NCI-H526 (cell line): ENCODE measurements at places on chromosomes 5 and 9.

DNA sequence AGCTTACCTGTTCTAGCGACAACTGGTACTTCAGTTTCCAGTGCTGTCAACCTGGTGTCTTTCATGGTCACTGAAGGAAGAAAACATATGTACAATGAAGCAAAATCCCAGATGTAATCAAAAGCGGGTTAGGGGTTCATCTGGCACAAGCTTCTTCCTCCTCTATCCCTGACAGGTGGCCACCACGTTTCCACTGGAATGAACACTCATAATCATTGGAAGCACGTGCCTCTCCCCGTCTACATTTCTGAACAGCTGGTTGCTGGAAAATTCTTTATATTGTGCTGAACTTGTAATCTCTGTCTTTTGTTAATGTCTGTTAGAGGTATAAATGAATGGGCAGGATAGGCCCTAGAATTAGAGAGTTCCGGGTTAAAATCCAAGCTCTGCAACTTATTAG, 9.4 kb downstream of the TSC1 start:
- no peak for DNase-seq

DNA sequence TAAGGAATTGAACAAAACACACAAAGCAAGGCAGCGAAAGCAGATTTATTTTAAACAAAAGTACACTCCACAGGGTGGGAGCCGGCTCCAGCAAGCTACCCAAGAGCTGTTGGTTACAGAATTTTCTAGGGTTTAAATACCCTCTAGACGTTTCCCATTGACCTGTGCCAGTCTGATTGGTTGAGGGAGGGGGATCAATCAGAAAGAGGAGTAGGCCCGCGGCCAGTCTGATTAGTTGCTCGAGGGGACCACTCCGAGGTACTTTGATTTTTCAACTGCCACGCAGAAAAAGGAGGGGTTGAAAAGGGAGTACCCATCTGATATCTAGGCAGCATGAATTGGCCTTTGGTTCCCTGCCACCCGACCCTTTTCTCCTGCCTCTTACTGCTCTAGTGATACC, 998 bp downstream of the SRP19 start:
- DNase-seq = peak; percentile 1

DNA sequence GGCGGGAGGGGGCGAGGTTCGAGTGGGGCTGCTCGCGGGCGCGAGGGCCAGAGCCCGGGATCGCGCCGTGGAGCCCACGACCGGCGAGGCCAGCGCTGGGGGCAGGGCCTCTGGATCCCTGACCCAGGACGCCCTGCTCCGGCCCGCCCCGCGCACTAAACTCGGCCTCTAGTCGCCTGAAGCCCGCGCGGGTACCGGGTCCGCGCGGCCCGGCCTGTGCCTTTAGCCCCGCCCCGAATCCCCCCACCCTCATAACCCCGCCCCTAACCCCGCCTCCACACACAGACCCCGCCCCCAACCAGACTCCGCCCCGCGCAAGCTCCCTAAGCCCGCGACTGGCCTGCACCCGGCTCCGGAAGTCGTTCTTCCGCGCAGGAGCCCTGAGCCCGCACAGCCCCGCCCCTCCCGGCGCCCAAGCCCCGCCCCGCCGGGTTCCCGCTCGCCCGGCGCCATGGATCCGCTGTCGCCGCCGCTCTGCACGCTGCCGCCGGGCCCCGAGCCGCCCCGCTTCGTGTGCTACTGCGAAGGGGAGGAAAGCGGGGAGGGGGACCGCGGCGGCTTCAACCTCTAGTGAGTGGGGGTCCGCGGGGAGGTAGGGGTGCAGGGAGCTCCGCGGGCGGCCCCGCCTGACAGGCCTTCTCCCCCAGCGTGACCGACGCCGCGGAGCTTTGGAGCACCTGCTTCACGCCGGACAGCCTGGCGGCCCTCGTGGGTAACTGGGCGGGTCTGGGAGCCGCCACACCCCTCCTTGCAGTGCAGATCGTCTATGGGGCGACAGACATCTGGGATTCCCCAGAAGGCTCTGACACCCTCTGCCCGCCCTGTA, at the start of gene PAXX:
TSS of gene PAXX (plus strand) at position 430 of the 826 bp plus-strand sequence. CDS start at position 452, 22 bp downstream.
- DNase-seq = peak; percentile 52

- no peak for DNase-seq
These were observed 131.5 kb upstream of the GRHPR start for GRCh38 chr9:37290940-37291485.

GRCh38 chr5:41763574-41763973, 106.7 kb downstream of the OXCT1 start:
- DNase-seq = no peak

DNA sequence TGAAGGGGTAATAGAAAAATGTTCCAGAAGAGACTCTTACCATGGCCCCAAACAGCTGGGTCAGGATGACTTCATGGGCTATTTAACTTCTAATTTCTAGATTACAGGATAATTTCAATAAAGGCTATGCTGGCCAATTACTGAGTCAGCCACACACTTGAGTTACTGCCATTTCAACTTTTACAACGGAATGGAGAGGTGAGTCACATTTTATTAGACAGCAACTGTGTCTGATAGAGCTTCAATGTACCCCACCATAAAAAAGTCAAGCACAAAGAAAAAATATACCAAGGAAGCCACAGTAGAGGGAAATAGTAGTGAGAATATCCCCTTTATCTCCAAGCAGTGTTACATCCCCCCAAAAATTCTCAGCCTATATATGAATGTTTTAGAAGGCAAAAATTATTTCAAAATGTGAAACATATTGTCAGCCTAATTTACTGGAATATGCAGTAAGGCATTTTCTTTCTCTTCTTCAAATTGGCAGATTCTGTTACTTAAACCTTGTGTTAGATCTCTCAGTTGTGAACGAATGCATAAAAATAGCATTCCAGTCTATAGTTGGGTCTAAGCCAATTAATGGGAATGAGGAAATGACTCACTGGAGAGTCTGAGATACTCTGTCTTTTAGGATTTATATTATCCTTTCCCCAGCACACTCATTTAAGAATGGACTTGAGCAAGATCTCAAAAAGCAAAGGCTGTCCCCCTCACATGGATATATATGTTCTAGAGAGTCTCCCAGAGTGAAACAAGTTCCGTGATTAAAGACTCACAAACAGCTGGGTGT, 47.1 kb upstream of the RAI14 start:
- no peak for DNase-seq

DNA sequence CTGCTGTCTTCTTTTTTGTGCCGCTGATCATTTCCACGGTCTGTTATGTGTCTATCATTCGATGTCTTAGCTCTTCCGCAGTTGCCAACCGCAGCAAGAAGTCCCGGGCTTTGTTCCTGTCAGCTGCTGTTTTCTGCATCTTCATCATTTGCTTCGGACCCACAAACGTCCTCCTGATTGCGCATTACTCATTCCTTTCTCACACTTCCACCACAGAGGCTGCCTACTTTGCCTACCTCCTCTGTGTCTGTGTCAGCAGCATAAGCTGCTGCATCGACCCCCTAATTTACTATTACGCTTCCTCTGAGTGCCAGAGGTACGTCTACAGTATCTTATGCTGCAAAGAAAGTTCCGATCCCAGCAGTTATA, 17.1 kb downstream of the F2R start:
- no peak for DNase-seq

GRCh38 chr5:65026816-65027548, 258.3 kb downstream of the CWC27 start:
- DNase-seq = no peak

GRCh38 chr9:69176471-69177171, 2.5 kb downstream of the TJP2 start:
- no peak for DNase-seq

GRCh38 chr5:102554728-102555127, 55.9 kb upstream of the SLCO6A1 start:
- peak; percentile 11 for DNase-seq

DNA sequence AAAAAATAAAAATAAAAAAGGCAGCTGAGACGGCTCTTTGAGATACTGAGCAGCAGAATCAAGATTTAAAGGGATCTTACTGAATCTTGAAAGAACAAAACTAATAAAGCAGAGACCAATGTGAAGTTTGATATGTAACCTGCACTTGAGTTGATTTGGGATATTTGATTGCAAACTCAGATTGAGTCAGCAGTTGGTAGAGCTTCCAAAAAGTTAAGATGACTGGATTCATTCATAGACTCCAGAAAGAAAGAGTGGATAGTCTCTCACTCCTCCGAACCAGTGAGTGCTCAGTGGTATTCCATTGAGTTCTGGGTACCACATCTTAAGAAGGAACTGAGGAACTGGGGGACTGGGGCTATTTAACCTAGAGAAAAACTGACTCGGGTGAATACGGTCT, 52.7 kb upstream of the TESK1 start:
- DNase-seq = no peak

GRCh38 chr5:40397091-40397490, 282.6 kb upstream of the PTGER4 start:
- no peak for DNase-seq

DNA sequence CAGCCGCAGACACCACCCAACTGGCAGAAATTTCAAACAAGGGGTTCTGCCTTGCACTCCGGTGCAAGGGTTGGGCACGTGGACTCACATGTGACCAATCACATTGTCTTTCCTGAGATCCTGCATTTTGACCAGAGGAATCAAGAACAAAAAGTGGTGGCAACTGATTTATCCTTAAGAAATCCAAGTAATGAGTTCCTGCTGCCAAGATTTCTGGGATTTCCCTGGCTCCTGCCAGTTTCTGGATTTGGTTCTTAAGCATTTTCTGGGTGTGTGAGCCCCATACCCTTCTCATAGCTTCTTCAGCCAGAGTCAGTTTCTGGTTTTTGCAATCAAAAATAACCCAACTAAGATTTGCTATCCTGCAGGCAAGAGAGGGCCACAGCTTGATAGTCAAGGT, 17.4 kb upstream of the KCNIP1 start:
- DNase-seq = no peak

DNA sequence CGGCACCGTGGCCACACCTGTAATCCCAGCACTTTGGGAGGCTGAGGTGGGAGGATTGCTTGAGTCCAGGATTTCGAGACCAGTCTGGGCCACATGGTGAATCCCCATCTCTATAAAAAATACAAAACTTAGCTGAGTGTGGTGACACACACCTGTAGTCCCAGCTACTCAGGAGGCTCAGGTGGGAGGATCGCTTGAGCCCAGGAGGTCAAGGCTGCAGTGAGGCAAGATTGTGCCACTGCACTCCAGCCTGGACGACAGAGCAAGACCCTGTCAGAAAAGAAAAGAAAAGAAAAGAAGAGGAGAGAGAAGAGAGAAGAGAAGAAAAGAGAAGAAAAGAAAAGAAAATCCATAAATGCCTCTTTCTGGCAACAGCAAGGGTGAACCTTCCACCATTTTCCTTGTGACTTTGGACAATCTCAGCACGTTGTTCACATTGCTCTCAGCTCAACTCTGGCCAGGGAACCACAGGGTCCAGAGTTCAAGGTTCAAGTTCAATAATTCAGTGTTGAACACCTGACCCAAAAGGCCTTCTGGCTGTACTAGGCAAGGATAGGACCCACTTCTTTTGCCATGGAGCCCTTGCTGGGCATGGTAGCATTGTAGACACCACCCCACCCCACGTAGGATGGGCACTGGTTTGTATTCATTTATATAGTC, 14.6 kb upstream of the DUSP1 start:
- DNase-seq = no peak

- no peak for DNase-seq
These were observed 933.4 kb upstream of the PTPRD start for GRCh38 chr9:11546231-11546630.

GRCh38 chr5:42753099-42753498, 3.5 kb upstream of the CCDC152 start:
- DNase-seq = no peak

- DNase-seq = peak; percentile 32
These were observed at the start of gene CARTPT for GRCh38 chr5:71719063-71719964. Gene CARTPT (plus strand): TSS chr5:71719275. CDS start chr5:71719294, 19 bp downstream.

DNA sequence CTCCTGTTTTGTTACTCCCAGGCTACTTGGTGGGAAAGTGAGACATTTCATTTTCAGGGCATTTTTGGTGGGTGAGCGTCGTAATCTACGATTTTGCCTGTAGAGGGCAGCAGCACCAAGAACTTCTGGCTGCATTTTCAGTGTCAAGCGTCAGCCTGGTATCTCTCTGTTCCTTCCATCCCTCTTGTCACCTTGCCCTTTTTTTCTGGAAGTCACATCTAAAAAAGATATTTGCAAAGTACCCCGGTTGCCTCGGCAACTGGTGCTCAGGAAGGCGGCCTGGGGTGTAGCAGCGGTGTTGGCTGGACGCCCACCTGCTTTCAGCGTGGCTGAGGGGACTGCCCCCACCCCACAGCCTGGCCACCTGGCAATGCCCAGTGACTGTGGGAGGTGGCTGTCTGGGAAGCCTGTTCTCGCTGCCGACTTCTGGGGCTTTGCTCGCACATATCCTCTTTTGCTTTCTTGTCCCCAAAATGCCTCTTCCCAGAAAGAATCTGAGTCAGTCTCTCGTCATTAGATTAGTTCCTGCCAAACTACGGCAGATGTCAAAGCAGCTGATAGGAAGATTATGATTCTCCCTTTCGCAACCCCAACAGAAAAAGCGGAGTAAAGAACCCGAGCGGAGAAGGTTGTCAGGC, 84.5 kb downstream of the ACER2 start:
- peak; percentile 14 for DNase-seq

- DNase-seq = no peak
These were observed 155.9 kb downstream of the MED27 start for GRCh38 chr9:131923766-131924165.

DNA sequence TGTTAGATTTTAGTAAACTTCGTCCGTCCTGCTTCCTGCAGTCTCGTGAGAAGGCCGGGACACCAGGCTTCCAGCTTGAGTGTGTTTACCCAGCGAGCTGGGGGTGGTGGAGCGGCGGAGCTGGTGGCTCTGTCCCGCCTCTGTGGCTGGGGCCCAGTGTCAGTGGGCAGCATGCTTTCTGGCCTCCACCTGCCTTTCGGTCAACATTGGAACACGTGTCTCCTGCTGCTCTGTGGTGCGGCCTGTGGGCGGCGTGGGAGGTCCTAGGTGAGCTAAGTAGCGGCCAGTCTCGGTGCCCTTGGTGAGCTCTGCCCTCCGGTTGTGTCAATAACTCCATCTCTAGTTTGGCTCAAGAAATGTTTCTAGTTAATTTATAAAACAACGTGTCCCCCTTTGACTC, 125.9 kb downstream of the GADD45G start:
- no peak for DNase-seq

DNA sequence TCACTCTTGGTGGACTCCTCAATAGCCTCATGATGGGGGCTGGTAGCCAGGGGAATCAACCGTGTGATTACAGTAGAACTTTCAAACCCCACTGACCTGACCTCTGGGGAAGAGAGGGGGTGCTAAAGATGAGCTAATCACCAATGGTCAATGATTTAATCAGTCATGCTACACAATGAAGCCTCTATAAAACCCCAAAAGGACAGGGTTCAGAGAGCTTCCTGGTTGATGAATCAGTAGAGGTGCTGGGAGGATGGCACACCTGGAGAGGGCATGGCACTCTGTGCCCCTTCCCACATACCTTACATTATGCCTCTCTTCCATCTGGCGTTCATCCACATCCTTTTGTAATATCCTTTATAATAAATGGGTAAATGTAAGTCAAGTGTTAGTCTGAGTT, 8.9 kb upstream of the SH3TC2 start:
- DNase-seq = no peak

GRCh38 chr5:168598639-168599038, 19.5 kb upstream of the PANK3 start:
- no peak for DNase-seq

- DNase-seq = no peak
These were observed 77.0 kb upstream of the SMARCA2 start for GRCh38 chr9:1938135-1938534.
